ENCODE measurements at places on chromosomes 1 and 21. TPM values are rescaled to one million over a fixed set of nuclear protein-coding genes. Genes with fewer than 3 reads are reported as not detected.

DNA sequence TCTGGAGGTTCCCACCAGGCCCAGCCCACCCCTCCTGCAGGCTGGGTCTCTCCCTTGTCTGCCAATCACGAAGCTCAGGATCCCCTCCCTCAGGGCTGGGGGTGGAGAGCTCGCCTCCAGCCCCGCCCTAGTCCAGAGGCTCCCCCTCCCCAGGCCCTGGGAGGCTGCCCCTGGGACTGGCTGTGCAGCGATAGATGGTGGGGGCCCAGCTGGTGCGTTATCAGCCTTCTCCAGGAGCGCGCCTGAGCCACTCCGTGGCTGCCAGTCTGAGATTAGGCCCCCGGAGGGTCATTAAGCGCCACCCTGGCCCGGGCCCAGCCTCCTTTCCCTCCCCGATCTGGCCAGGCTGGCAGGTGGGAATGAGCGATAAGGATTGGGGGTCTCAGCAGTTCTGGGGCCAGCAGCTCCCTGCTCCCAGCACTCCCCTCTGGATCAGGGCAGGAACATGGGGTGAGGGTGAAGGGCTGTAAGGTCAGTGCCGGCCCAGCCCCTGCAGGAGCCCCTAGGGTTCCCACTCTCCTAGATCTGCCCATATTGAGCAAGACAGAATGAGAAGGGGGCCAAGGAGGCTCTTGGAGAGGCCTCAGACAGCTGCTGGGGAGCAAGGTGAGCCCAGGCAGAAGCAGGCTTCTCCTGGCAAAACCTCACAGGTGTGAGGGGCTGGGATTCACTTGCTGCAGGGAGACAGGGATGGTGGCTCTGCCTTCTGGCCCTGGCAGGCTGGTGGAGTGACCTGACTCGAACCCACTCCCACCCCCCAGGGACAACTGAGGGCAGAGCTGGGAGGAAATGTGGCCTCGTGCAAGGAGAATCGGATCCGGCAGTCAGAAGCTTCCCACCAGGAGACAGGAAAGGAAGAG is 8.5 kb downstream of the PDZK1IP1 start:
- peak; percentile 90 for DNase-seq

GRCh38 chr1:33640114-33640660 is 167.7 kb downstream of the ZSCAN20 start:
- DNase-seq, result no peak

Gene SLC16A4
- 1.8 TPM for total RNA-seq

- DNase-seq, result no peak
Measured at GRCh38 chr1:61455400-61455799, 269.5 kb downstream of the TM2D1 start.

- DNase-seq, result no peak
Measured at GRCh38 chr1:55402671-55403464, 187.7 kb upstream of the USP24 start.

GRCh38 chr21:45416620-45417019 is 11.7 kb downstream of the COL18A1 start:
- DNase-seq, result no peak

Gene SLC9C2
- not detected for total RNA-seq

Gene LRRC8B
- 4.3 TPM for total RNA-seq

DNA sequence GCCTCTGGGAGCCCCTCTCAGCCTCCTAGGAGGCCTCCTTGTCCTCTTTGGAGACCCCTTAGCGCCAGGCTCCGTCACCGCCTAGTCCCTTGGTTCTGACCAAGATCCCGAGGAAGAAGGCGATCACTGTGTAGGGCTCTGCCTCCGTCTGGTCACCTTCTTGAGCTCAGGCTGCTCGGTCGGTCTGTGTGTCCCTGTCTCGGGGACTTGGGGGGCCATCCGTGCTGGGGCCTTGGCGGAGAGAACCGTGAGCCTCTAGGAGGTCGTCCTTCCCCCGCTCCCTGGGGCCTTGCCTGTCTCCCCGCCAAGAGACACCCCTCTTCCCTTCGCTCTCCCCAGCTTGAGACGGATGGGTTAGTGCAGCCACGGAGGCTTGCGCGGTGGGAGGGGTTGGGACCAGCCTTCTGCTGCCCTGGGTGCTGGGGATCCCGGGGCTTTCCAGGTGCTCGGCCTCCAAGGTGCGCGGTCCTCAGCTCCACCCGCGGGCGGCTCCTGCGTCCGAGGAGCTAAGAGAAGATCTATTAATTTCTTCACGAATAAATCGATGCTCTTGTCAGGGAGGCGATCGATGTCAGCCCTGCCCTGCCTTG is 701 bp upstream of the INSRR start:
- no peak for DNase-seq

Gene PRAMEF4
- total RNA-seq, result not detected

DNA sequence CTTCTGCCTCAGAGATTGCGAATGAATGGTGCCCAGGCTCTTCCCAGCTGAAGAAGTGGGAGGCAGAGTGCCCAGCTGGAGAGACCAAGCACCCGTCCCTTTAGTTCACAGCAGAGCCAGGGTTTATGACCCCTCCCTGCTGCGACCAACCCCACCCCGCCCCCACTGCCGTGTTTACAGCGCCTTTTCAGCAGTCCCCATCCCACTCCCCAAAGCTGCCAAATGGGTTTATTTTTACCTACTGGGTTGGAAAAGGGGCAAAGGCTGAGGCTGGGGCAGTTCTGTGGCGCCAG is 23.6 kb downstream of the DYRK3 start:
- no peak for DNase-seq

DNA sequence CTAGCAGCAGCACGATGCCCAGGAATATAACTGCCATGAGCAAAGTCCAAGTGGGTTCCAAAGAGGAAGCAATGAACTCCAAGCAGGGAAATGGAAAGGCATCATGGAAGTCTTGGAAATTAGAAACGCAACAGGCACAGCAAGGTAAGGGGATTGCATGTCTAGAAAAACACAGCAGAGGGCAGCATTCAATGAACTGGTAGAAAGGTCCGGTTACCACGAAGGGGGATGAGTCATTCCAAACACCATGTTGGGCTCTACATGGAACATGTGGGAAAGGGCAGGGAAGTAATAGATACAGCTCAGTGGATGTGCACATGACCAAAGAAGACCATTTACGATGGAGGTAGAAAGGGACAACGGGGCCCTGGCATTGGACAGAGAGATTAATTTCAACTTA is 36.4 kb downstream of the RXRG start:
- DNase-seq, result no peak

Gene GSTM2
- total RNA-seq, result 15.1 TPM

Gene OR6N1
- total RNA-seq, result not detected

DNA sequence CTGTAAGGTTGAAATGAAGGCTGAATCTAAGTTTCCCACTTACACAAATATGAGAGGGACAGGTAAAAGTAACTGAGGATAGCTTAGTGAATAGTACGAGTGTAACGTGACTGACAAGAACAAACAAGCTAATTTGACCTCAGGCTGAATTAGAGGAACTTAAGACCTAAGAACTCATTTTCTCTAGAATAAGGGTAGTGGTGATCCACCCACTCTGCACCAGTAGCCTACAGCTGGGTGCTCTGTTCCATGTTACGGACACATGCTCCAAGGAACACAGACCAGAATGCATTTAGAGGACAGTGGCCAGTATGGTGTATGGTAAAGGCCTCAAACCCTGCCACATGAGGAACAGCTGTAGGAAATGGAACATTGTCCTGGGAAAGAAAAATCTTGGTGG is 14.9 kb upstream of the TMEM9 start:
- no peak for DNase-seq

GRCh38 chr1:50976890-50977574 is 7.0 kb downstream of the CDKN2C start:
- peak; percentile 39 for DNase-seq

Gene CYP4A22
- total RNA-seq, result 66.9 TPM

- no peak for DNase-seq
Measured at GRCh38 chr1:179080866-179081686, 794 bp upstream of the TOR3A start.

Gene FBXO28
- 23.1 TPM for total RNA-seq

- DNase-seq, result no peak
Measured at GRCh38 chr1:21189906-21190500, 13.3 kb upstream of the EIF4G3 start.

DNA sequence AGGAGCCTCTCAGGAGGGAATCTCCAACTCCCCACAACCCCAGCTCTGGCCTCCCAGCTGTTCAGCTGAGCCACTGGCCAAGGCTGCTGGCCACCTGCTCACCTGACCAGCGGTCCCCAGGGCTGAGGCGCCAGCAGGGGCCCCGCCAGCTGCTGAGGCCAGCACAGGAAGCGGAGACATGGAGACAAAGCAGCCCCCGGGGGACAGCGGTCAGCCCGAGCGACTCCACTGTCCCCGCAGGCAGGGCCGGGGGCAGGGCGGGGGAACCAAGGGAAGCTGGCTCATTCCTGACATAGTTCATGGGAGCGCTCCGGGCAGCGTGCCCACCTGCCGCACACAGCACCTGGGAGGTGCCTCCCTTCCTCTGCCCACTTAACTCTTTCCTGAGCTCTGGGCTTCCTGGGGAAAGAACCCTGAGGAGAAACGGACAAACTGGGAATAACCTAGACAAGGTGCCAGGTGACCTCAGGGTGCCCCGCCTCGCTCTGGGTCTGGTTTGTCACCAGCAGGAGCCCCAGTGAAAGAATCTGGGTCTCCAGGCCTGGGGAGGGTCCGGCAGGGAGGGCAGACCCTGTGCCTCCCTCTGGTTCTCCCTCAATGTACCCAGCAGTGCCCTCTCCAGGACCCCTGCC is 10.7 kb downstream of the EPHA2 start:
- DNase-seq, result no peak

All from liver (tissue), 10 donors.